ENCODE measurements at places on chromosomes 3 and 15.

DNA sequence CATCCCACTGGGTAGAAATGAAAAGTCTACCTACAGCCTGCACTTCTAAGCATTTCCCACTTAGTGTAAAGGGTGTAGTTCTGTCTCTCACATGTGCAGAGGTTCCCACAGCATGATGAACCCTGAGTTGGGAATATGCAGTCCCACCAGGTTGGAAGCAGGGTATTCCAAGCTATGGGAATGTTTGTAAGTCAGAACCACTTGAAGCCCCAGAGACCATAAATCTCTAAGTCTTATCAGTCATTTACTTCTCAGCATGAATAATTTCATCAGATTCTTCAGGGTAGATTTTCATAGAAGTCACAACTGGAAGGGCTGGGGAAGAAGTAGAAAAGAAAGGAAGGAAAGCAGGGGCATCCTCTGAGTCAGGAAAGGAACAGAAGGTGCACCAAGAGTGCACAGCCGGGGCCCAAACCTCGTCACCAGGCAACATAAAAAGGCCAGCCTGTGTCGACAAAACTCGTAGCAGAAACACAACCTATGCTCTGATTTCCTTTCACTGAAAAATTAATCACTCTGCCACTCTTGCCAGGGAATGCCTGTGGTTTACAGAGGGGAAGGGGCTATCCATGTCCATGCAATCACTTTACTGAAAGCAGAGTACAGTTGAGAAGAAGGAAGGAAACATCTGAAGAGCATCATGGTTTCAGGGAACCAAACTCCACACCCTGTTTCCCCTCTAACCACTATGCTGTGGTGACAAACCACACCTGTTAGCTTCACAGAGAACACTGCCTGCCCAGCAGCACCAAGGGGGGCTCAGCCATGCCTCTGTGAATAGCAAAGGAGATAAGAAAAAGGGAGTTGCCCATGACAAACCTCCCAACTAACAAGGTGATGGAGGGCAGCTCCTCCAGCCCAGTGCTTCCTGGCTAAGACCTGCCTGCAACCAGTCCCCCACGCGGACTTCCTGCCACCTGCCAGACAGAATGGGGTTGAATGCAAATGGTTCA lies 40.5 kb downstream of the SH3BP5 start:
- DNase-seq = peak; percentile 35

GRCh38 chr3:100043271-100043670 lies 71.0 kb downstream of the FILIP1L start:
- no peak for DNase-seq

- DNase-seq = no peak
Observed at GRCh38 chr3:30708472-30708871, 102.1 kb downstream of the TGFBR2 start.

- no peak for DNase-seq
Observed at GRCh38 chr3:184944241-184944640, 132.3 kb downstream of the VPS8 start.

- DNase-seq = no peak
Observed at GRCh38 chr3:46442576-46443530, 21.9 kb downstream of the LTF start.

DNA sequence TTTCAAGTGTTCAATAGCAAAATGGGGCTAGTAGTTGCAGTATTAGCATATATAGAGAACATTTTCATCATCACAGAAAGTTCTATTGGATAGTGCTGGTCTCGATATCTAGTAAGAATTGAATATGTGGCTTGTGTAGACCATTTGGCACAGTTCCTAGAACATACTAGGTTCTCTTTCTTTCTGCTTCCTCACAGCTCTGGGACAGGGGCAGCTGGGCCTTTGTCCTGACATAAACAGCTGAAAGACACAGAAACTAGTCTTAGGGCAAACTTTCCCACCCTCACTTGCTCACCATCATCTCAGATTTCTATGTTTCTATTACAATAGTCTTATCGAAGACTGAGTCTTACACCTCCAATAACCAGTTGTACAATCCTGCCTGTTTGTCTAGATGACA lies 63.7 kb upstream of the DLG1 start:
- DNase-seq = no peak

DNA sequence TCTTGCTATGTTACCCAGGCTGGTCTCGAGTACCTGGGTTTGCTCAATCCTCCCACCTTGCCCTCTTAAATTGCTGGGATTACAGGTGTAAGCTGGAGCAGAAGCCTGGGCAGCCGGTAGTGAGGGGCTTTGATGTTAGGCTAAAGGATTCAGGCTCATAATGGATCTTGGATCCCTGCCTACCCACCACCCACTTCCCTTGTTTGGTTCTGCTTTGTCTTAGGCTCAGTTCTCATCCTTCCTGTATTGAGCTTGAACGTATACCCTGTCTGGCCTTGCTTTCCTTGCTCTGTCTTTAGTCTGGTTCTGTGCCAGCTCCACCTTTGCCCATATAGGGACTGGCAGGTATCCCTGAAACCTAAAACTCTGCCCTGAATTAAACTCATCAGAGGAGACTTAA lies 1.7 kb downstream of the PPCDC start:
- no peak for DNase-seq

DNA sequence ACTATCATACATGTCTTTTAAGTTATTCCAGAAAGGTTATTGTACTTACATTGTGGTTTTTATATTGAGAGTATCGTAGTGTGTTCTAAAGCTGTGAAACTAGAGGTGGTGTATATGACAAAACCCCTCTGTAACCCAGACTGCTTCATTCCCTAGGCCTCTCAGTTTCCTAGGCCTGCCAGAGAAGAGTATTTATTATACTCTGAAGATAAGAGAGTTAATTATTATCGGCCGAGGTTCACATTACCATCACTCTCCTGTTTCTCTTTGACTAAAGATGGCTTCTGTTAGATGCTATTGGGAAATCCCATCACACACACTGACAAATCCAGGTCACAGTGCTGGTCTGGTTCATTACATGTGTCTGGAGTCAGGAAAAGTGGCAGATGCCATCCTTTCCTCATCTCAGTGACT lies 20.5 kb downstream of the EXOSC7 start:
- DNase-seq = no peak

- no peak for DNase-seq
Observed at GRCh38 chr3:188899881-188900280, 271.9 kb upstream of the TPRG1 start.

GRCh38 chr3:43770426-43771103 lies 79.8 kb downstream of the ABHD5 start:
- DNase-seq = no peak

GRCh38 chr15:83278191-83278590 lies 6.3 kb downstream of the BNC1 start:
- no peak for DNase-seq

- DNase-seq = no peak
Observed at GRCh38 chr3:82633319-82633718, 871.9 kb upstream of the GBE1 start.

DNA sequence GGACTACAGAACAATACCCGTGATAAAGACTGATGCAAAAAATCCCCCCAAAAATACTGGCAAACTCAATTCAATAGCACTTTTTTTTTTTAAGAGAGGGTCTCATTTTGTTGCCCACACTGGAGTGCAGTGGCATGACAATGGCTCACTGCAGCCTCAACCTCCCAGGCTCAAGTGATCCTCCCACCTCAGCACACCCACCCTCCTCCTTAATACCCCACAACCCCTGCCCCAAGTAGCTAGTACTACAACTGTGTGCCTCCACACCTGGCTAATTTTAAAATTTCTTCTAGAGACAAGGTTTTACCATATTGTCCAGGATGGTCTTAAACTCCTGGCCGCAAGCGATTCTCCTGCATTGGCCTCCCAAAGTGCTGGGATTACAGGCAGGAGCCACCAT lies 11.4 kb downstream of the TOP2B start:
- no peak for DNase-seq

DNA sequence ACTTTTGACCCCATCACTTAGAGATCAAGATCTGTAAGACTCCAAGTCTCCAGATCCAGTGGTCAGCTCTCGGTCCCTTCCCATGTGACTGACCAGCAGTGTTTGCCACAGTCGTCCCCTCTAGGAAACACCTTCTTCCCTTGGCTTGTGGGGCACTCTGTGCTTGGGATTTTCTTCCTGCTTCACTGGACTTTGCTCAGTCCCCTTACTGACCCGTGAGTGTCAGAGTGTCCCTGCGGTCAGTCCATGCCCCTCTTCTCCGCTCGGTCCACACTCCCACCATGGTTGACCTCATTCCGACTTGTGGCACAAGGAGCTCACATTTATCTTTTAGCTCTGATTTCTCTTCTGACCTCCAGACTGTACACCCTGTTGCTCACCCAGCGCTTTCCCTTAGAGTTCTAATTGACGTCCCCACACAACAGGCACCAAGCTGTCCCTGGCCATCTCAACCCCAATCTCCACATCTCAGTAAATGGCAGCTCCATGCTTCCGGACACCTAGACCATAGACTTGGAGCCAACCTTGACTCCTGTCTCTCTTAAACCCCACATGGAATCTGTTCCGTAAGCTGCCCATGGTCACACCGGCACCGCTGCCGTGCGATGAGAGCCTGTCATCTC lies 67.9 kb downstream of the APBA2 start:
- DNase-seq = no peak

GRCh38 chr3:189365609-189366564 lies 194.1 kb downstream of the TPRG1 start:
- DNase-seq = no peak

- DNase-seq = no peak
Observed at GRCh38 chr3:197889204-197889930, 60.6 kb upstream of the RPL35A start.

DNA sequence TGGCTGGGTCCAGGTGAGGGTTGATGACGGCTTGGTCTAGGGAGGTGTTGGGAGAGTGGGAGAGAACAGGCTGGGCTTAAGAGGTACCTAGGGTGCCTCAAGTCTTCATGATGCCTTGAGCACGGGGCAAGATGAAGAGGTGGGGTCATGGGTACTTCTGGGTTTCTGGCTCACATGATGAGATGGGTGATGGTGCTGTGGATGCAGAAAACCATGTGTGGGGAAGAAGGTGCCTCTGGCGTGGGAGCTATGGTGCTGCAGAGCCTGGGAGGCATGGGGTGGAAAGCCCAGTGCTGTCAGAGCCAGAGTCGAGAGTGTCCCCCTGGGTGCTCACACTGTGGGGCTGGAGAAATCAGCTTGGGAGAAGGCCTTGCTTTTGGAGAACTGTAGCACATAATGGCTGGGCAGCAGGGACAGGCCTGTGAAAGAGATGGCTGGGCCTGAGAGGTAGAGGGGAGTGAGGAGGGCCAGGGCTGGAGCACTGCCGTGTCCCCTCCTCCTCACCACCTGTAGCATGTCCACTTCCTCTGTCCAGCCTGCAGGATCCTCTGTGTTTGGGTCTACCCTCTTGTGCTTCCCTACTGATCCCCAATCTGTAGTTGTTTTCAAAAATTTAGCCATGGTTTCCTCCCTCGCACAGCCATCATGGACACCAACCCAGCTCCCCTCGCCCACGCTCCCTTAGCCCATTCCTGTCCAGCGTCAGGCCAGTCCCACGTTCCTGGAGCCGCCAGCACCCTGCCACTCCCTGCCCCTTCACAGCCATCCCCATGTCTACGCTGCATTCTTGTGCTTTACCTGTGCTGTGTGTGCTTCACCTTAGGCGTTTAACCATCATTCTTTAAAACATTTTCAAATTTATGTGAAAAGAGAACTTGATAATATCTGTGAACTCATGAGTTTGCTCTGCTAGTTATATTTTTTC lies 132.0 kb downstream of the EEFSEC start:
- DNase-seq = no peak

GRCh38 chr3:169348929-169349621 lies 314.4 kb downstream of the MECOM start:
- no peak for DNase-seq

GRCh38 chr15:81653259-81653658 lies 279.2 kb upstream of the TMC3 start:
- no peak for DNase-seq

GRCh38 chr3:30341851-30342250 lies 264.6 kb upstream of the TGFBR2 start:
- no peak for DNase-seq

Measured in stimulated activated CD4-positive, alpha-beta T cell treated with anti-CD3 and anti-CD28 coated beads, Interleukin-1b, Interleukin-23, amount 100 ng/mL, for 24 hours (primary cell).